ENCODE measurements at places on chromosomes 13 and 19.

DNA sequence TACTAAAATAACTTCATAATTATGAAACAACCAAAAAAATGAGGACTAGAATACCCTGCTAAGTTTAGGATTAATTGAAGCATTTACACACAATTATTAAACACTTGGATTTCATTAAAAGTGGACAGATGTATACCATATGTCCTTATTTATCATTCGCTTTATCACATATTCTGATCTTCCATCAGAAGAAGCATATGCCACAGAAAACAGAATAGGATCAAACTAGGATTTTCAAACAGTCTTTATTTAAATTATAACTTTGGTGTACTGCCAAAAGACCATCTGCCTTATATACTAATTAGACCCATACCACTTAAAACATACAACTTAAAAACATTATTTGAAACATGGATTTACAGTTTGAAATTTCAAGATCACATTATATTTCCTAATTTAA is 727.1 kb upstream of the KLHL1 start:
- DNase-seq: no peak

- no peak for DNase-seq
These were observed 19.5 kb downstream of the N4BP2L1 start for GRCh38 chr13:32408296-32409000.

- no peak for DNase-seq
These were observed 63.6 kb downstream of the ZNF44 start for GRCh38 chr19:12230751-12231733.

GRCh38 chr13:40406405-40407120 is 259.9 kb downstream of the FOXO1 start:
- no peak for DNase-seq

DNA sequence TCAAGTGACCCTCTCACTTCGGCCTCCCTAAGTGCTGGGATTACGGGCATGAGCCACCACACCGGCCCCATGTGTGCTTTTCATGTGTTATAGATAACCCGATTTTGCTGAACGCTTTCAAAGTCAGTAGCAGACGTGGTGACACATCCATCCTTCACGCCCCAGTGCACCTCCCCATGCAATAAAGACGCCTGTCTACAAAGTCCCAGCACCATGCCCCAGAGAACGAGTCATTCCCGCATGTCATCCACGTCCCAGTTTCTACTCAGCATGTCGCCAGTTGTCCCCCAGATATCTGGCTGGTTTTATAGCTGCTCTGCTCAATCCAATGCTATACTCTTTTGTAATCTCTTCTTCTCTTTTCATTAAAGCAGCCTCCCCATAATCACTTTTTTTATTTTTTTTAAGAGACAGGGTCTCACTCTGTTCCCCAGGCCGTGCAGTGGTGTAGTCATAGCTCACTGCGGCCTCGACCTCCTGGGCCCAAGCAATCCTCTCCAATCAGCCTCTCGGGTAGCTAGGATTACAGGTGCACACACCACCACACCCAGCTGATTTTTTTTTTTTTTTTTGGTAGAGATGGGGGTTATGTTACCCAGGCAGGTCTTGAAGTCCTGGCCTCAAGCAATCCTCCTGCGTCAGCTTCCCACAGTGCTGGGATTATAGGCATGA is 42.5 kb downstream of the DNM2 start:
- no peak for DNase-seq

DNA sequence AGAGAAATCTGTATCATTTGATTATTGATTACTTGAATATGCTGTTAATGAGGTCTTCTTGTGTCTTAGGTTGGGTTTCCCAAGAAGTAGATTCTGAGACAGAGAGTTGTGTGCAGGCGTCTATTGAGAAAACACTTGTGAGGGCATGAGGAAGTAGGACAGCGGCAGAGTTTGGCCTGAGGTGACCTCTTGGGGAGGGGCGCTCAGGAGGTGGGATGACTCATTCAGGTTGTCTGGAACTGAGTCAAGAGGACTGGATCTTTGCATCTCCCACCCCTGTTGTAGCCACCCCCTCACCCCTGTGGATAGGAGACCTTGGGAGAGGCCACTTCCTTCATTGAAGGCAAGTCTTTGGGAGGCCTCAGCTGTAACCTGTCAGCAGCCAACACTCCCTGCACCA is 35.2 kb upstream of the WDFY2 start:
- no peak for DNase-seq
